GM12864 (cell line): ENCODE measurements at places on chromosomes 16 and 17.

- DNase-seq: no peak
These were observed 10.4 kb downstream of the ERAL1 start for GRCh38 chr17:28864991-28865849.

DNA sequence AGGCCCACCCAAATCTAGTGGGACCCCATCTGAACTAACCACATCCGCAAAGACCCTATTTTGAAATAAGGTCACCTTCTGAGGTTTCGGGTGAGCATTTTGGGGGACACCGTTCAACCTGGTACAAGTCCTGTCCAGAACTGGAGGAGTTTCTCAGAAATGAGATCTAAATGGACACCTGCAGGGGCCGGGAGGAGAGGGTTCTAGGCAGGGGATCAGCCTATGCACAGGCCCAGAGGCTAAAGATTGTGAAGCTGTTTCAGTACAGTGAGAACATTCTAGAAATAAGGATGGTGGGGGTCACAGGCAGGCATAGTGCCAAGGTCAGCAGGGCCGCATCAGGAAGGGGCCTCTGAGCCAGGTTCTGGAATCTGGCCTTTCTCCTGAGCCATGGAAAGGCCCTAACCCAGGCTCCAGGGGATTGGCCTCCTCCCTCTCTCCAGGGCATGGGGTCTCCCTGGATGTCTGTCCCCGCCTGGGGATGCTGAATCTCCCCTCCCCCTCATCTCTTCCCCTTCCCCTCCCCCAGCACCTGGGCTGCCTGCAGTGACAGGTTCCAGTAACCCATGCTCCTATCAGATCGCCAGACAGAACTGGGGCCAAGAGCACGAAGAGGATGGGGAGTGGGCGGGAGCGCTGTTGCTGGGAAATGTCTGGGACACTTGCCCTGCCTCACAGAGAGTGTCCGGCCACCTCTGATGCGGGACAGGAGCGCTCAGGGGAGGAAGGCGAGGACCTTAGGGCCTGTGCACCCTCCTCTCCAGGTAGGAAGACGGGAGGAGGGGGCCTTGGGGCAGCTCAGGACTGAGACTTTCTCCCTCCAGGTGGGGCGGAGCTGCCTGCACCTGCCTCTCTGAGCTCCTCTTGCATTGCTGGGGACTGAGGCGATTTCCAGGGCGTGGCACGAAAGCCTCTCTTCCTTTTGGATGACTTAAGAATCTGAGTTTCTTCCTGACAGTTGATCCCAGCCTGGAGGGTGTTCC lies 321.4 kb upstream of the TNRC6C start:
- no peak for DNase-seq

GRCh38 chr16:7405166-7405565 lies 72.5 kb downstream of the RBFOX1 start:
- DNase-seq: no peak

- DNase-seq: no peak
These were observed 90.5 kb downstream of the NPIPB11 start for GRCh38 chr16:29315916-29316517.

DNA sequence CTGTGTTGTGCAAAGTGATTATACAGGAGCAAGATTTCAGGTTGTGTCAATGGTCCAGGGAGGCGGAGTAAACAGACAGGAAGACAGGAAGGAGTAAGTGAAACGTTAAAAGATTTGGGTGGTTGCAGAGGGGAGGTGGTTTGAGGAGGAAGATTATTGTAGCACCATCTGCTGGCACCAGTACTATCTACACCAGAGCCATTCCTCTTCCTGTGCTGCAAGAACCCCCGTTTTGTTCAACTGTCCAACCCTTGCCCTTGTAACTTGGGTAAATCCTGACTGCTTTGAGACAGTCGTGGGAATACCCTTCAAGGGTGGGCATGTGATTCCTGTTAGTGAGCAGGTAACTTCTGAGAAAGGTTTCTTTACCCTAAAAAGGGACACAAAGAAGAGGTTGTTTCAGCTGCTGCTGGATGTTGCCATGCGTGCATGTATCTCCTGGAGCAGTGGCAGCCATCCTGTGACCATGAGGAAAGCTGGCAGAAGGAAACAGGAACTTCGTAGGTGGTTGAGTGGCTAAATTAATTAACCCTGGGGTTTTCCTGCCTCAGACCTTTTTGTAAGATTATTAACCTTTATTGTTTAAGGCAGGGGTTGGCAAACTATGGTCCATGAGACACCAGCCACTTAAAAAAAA lies 124.1 kb downstream of the PRKCA start:
- peak; percentile 13 for DNase-seq

DNA sequence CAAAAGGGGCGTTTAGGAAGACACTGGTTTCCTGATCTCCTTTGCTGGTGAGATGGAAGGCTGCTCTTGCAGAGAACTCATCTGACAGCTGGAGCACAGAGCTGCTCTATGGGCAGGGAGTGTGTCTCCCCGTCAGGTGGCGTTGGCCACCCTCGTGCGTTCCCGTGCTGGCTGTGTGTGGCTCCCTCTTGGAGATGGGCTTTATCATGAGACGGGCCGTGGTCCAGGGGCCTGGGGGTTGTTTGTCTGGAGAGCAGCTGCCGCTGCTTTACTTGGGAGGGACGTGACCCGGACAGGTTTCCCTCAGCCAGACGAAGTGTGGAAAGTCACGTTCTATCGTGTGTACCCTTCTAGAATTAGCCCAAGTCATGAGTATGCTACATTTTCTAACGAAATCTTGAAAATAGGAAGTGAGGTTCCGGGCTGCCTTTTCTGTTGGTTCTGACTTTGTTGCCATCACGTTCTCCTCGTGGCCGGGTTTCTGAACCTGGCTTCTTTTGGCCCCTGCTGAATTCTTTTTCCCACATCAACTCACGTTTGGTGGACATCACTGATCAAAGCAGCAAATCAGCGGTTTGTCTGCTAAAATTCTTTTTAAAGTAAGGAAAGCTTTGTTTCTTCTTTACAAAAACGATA lies 105.6 kb upstream of the CHMP6 start:
- DNase-seq: no peak

DNA sequence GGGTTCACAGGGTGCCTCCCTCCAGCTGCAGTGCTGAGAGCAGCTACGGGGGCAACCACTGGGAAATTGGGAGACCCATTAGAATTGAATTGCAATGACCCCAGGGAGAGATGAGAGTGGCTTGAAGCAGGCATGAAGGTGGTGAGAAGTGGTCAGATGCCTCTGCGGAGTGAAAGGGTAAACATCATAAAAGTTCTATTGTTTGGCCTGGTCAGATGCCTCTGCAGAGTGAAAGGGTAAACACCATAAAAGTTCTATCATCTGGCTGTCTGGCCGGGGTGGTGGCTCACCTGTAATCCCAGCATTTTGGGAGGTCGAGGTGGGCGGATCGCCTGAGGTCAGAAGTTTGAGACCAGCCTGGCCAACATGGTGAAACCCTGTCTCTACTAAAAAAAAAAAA lies 53.5 kb downstream of the TNFRSF13B start:
- no peak for DNase-seq

DNA sequence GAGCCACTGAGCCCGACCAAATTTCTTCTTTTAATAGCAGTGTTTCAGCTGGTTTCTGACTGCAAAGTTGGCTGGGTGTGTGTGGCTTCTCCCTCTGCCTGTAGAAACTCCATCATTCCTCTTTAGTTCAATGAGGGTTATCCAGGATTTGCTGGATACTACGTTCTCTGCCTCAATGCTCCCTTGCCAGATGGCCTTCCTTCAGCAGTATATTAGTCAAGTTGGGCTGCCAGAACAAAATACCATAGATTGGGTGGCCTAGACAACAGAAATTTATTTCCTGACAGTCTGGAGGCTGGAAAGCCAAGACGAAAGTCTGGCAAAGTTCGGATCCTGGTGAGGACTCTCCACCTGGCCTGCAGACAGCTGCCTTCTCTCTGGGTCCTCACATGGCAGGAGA lies 103.7 kb downstream of the NOG start:
- no peak for DNase-seq

- DNase-seq: no peak
These were observed 951 bp downstream of the RPL19 start for GRCh38 chr17:39200957-39201510.

DNA sequence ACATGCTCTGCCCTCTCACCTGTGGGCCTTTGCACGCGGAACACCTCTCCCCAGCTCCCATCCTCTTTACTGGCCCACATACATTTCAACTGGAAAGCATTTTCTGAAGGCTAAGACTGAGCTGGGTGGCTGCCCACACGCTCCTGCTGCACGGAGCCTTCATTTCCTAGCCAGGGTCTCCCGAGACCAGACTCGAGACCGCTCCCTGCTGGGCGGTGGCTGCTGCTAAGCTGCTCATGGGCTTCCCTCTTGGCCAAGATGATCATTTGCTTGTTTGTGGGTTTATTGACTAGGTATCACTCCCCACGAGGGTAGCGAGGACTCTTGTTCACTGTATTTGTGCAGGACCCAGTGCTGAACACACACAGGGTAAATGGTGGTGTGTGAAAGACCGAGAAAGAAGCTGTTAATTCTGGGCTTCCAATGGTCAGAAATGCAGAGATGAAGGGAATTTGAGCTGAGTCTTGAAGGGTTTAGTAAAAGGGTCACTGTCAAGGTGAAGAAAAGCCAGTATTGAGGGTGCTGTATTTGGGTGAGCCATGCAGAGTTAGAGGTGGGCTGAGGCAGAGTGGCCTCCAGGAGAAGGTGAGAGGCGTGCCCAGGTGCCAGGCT lies 907 bp downstream of the TRAPPC2L start:
- DNase-seq: peak; percentile 44

DNA sequence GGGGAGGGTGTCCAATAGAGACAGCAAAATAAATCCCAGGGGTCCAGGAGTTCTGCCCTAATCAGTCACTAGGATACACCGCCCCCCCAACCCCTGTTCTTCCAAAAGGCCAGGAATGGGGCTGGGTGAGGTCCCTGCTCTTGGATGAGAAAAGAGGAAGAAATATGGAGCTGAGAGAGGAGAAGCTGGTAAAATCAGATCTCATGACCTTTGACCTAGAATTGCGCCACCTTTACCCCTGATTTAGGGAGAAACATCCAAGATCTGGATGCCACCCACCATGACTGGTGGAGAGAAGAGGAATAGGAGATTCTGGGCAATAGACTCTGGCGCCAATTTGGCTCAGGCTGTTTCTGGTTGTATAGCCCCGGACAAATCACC lies 707 bp upstream of the CACNB1 start:
- DNase-seq: no peak

DNA sequence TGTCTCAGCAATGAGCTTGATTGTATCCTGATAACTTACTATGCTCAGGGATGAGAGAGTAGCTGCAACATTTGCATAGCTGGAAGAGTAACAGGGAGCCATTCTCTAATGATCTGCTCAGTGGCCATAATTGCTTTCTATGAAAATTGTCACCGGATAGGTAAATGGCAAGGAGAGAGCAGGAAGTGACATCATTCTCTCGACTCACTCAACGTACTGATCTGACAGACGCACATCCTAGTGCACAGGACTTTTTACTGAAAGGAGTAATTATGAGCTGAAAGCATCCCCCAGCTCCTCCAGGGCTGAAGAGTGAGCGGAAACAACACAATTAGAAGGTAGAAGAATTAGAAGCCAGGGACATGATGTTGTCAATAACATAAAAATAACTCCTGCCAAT lies 71.8 kb downstream of the IRX5 start:
- DNase-seq: no peak

GRCh38 chr17:29140631-29141513 lies 39.3 kb downstream of the MYO18A start:
- DNase-seq: no peak

DNA sequence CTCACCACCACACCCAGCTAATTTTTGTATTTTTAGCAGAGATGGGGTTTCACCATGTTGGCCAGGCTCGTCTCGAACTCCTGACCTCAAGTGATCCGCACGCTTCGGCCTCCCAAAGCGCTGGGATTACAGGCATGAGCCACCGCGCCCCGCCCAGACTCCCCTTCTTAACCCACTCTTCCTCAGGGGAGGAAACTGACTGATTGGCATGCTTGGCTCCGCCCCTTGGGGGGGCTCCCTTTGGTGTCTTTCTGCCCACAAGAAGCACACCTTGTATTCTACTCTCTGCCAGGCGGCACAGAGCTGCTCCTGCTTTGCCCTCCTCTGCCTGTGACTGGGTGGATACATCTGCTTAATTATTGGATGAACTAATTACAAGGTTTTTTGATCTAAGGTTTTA lies 4.7 kb upstream of the ASGR2 start:
- DNase-seq: no peak

DNA sequence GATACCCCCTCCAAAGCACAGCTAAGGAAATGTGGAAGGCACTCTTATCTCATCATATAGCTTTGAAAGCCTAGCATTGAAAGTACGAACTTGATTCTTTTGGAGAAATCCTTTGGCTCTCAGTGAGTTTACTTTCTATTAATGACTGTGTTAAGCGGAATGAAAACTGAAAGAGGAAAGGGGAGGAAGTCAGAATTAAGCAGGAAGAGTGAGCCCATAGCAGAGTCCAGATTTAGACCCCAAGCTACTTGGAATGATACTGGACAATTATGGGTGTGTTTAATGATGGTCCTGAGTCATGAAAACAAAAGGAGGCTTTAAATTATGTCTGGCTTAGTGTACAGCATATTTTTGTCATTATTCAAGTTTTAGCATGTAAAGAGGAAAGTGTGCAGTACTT lies 42.2 kb downstream of the TENT4B start:
- DNase-seq: no peak

GRCh38 chr17:39239640-39240314 lies 14.0 kb upstream of the STAC2 start:
- peak; percentile 19 for DNase-seq

- no peak for DNase-seq
These were observed 75.5 kb upstream of the MED9 start for GRCh38 chr17:17401271-17401781.

DNA sequence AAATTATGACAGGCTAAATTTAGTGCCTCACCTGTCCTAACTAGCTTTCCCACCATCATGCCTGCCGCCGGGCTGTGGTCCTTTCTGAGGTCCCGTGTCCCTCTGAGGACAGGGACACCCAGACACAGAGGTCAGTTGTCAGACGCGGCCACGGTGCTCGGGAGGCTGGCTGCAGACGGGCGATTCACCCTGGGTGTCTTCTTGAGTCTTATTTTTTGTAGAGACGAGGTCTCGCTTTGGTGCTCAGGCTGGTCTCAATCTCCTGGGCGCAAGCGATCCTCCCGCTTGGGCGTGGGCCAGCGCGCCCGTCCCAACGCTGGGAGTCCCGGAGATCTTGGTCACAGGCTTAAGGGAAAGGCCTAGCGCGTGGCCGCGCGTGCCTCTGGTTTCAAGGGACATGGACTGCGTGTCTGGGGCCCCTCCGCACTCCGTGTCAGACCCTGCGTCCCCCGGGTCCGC lies 797 bp upstream of the RAB11FIP3 start:
- no peak for DNase-seq

DNA sequence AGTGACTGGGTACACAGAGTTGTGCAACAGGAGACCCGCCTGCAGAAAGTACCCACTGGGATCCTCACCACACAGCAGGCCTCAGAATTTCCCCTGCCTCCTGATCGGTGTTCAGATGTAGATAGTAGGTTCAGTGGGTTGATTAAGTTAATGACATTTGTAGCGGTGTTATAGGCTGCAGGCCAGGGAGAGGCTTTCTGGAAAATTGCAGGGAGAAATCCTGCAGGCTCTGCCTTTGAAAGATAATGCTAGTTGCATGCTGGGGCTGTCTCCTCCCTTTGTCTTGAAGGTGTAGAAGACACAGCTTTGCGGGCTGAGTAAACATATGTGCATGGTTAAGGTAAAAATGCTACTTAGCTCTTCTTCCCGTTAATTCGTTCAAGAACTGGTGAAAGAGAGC lies 406.3 kb upstream of the RBFOX1 start:
- no peak for DNase-seq
